ENCODE measurements at places on chromosomes 11 and 22.

GRCh38 chr11:72446929-72447769, 12.8 kb upstream of the CLPB start:
- no peak for DNase-seq

- no peak for DNase-seq
These were observed 100.4 kb upstream of the DDI1 start for GRCh38 chr11:103936059-103936458.

GRCh38 chr11:125128450-125128849, 17.0 kb upstream of the TMEM218 start:
- DNase-seq, result no peak

DNA sequence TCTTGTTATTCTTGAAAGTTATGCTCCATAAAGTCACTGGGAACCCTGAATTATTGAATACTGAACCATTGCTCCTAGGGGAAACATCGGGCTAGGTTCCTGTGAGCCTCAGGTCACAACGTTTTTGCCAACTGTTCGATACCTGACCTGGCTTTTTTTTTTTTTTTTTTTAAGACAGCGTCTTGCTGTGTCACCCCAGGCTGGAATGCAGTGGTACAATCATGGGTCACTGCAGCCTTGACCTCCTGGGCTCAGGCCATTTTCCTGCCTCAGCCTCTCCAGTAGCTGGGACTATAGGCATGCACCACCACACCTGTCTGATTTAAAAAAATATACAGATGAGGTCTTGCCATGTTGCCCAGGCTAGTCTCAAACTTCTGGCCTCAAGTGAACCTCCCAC, 22.5 kb downstream of the LRP5 start:
- no peak for DNase-seq

- DNase-seq, result no peak
These were observed 12.2 kb upstream of the CRKL start for GRCh38 chr22:20904980-20905355.
